ENCODE measurements at places on chromosomes 16 and 17.

DNA sequence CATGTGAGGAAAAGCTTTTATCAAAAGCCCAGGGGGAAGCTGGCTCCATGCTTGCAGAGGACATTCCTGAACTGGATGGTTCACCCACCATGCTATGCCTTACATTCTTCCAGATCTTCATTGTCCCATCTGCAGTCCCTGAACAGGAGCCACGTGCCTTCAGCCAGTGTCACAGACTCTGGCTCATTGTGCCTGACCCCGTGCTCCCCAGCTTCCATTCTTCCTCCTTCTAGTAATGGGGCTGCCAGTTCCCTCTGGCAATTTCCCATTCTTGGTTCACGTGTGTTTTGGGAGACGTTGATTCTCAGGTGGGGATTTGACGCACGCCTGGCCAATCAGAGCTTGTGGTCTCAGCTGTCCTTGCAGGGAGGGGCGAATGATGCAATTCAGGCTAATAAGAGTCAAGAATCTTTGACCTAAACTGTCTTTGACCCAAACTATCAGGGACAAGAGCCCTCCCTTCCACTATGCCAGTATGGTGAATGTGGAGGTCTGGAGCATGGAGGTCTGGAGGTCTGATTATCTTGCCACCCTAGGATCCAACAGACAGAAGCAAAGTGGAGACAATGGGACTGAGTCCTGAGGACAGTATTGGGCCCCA is 52.7 kb downstream of the IRX6 start:
- DNase-seq, result no peak

- no peak for DNase-seq
Measured at GRCh38 chr16:16109453-16110110, 113.7 kb downstream of the ABCC6 start.

DNA sequence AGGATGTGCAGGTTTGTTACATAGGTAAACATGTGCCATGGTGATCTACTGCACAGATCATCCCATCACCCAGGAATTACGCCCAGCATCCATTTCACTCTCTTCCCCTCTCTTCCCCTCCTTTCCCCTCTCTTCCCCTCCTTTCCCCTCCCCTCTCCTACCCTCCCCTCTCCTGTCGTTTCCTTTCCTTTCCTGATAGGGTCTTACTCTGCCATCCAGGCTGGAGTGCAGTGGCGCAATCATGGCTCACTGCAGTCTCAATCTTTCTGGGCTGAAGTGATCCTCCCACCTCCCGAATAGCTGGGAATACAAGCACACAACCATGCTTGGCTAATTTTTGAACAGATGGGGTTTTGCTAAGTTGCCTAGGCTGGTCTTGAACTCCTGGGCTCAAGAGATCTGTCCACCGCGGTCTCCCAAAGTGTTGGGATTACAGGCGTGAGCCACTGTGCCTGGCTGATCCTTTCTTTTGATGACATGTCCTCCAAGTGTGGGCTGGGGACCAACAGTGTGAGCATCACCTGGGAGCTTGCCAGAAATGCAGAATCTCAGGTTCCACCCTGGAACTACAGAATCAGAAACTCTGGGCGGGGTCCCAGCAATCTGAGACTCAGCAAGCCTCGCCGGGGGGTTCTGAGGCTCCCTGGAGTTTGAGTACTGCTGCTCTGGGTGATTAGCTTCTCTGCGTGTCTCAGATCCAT is 10.8 kb downstream of the ATP2C2 start:
- no peak for DNase-seq

GRCh38 chr17:58092797-58093385 is 9.7 kb downstream of the DYNLL2 start:
- DNase-seq, result no peak

DNA sequence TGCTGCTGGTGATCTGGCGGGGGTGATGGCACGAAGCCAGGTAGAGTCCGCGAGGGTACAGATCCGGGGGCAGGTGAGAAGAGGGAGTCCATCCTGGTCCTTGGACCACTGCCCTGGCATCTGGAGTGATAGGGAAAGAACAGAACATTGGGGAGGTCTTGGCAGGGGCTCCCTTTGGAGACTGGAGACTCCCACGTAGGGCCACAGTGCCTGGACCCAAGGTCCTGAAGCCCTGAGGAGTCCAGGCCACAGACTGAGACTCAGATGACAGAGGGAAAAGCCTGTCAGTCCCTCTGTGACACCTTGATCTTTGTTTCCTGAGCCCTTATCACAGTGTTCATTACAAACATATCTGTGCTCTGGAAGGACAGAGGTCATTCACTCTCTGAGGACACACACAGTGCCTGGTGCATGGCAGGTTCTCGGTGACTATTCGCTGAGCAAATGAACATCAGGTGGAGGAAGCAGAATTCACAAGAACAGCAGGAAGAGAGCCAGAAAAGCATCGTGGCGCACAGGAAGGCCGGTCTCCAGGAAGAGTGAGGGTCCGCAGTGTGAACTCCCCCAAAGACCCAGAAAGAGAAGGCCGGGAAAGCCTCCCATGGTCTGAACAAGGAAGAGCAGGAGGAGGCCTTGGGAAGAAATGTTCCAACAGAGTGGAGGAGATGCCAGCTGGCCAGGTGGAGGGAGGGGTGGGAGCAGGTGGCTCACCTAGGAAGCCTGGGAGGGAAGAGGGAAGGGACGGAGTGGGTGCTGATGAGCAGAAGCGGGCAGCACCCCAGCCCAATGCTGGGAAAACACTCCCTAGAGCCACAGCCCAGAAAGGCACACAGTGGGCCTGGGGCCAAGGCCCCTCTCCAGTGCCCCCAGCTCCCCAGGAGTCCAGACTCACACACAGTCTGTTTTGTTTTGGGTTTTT is 20.5 kb downstream of the PEMT start:
- no peak for DNase-seq
